ENCODE measurements at places on chromosomes 11 and 22.

GRCh38 chr11:131356206-131356605, 14.2 kb upstream of the NTM start:
- peak; percentile 25 for DNase-seq

DNA sequence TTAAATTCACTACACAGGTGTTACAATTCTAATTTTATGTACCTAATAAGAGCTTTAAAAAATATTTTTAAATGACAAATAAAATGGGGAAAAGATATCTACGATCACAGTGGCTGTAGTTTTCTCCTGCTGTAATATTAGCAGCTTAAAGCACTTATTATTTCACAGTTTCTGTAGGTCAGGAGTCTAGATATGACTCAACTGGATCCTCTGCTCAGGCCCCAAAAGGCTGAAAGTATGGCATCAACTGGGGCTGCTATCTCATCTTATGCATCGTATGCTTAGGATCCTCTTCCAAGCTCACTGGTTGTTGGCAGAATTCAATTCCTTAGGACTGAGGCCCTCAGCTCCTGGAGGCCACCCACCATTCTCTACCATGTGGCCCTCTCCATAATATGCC, 12.8 kb downstream of the FBXO3 start:
- no peak for DNase-seq

- DNase-seq: no peak
Measured at GRCh38 chr11:107691000-107691750, 20.7 kb downstream of the SLN start.

DNA sequence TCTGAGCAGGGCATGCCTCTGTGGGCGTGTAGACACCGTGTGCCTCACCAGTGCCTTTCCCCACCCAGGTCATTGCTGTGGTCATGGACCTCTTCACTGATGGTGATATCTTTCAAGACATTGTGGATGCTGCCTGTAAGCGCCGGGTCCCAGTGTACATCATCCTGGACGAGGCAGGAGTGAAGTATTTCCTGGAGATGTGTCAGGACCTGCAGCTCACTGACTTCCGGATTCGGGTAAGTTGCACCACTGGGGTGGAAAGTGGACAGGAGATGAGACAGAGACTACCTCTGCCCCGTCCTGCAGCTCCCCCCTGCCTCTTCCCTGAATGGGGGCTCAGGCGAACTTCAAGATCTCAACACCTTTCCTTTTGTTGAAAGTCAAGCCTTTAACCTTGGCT, 24.3 kb downstream of the FAM83F start:
- no peak for DNase-seq

All from RKO (cell line).